Inflammatory macrophage treated with lipopolysaccharide for 1 hour (primary cell): ENCODE measurements at places on chromosomes 2 and 18.

GRCh38 chr2:113910967-113911678 lies 21.2 kb downstream of the ACTR3 start:
- DNase-seq, result peak; percentile 67

GRCh38 chr2:200329798-200330197 lies 23.3 kb downstream of the SPATS2L start:
- peak; percentile 39 for DNase-seq

GRCh38 chr2:46298522-46299353 lies 1.5 kb downstream of the EPAS1 start:
- peak; percentile 64 for DNase-seq

DNA sequence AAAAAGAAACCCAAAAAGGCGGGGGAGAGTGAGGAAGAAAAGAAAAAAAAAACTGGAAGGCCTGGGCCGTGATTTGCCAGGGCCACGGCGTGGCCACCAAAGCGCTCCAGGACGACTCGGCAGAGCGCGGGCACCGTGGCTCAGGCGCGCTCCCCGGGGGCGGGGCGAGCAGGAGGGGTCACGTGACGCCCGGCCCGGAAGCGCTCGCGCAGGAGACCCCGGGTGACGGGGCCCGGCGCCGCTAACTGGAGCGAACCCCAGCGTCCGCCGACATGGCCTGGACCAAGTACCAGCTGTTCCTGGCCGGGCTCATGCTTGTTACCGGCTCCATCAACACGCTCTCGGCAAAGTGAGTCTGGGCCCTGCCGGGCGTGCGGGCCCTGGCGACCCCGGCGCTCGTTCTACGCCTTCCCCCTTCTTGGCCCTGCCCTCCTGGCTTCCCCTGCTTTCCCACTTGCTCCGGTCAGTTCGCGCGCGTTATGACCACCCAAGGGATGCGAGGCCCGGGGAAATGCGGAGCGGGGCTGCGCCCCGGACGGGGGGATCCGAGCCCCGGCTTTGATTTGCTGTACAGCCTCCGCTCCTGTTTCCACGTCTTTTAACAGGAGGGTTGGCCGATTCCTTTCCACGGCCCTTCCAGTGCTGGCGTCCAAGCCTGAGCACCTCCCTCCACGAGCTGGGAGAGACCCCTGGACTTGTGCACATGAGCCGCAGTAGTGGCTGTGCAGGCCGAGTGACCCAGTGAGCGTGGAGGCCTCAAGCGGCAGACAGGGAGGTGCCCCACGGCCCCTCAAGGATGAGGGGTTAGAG lies at the start of gene SLC35F6:
Gene SLC35F6 (plus strand): TSS at position 207 of the 810 bp plus-strand sequence. CDS start 66 bp downstream, at position 273.
- DNase-seq, result peak; percentile 75

GRCh38 chr2:950080-950966 lies at the start of gene SNTG2:
TSS of gene SNTG2 (plus strand) at chr2:950849. CDS start at chr2:950997, 148 bp downstream.
- no peak for DNase-seq

DNA sequence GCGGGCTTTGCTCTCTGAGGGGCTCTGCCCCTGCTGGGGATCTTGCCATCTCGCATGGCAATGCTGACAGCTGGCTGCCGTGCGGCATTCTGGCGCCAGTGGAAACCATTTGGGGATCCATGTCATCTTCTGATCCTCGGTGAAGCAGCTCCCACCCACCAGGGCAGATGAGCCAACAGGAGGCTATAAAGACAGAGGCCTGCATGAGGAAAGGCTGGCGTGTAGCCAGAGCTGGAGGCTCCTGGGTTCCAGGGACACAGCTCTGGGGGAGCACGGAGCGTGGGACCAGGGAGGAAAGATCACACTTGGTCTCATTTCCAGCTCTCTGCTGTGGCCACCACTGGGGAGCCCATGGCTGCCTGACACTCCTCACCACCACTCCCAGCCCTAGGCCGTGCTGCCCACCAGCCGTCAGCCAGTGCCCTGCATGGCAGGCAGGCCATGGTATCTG lies 145.8 kb downstream of the ZFP36L2 start:
- no peak for DNase-seq

GRCh38 chr18:26271917-26272549 lies 45.8 kb downstream of the TAF4B start:
- no peak for DNase-seq

DNA sequence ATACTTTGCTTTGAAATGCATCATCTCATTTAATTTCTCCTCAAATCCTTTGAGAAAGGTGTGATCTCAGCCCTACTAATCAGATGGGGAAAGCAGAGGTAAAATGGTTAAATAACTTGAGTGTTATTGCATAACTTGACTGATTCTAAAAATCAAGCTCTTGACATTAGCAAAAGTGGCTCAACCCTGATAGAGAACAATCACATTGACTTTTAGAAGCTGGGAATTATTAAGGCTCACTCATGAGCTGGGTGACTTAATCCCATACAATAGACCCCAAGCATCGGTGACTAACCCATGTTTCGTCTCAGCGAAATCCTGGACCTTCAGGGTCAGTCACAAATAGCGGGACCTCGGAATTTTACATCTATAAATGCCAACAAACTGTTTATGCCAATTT lies 378.9 kb downstream of the NBAS start:
- DNase-seq, result no peak

DNA sequence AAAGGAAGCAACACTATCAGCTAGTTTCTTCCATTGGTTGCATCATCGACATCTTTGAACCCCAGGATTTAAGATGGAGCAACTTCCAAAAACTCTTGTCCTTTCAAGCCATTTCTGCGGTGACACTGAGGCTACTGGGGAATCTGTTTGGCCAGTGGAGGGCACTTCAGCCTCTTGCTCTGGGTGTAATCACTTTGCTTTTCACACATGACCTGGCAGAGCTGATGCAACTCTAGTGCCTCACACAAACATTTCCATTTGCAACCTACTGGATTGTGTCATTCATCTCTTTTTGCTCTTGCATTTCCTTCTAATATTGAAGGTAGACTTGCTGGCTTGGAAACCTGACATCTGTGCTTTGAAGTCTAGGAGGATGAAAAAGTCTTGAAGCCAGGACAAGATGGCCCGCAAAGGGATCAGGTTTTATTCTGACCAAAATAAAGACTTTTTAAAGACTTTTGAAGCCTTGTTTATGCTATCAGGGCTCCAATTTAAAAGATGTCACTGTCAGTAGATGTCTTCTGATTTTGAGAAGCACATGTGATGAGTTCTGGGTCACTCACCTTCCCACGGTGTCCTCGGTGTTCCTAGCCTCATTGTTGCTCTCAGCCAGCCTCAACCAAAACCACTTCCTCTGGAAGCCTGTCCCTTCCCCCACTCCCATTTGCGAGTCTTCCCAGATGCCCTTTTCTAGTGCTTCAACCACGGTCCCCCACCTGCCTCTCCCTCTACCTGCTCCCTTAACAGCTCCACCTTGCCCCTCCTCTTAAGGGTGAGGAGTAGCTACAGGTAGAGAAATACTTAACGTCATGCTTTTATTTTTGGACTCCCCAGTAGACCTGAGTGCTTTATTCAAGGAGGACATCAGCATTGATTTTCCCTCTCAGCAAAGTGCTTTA lies 69.7 kb upstream of the KCNE4 start:
- DNase-seq, result peak; percentile 67

DNA sequence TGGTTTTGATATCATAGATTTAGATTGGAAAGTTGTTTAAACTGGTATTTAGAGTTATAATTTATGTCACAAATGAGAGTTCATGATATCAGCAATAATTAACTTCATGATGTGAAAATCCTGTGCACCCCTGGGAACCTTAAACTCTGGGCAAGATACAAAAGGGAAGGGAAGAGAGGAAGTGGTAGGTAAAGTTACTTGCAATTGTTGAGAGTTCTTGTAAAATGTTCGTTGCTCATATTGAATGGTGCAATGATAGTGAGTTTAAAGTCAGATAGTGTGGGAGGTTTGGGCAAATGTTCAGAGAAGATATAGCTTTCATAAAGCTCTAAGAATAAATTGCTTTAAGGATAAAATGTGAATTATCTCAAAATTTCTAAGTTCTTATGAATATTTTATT lies 75.4 kb downstream of the SP110 start:
- DNase-seq, result peak; percentile 59

- no peak for DNase-seq
Observed at GRCh38 chr18:25348386-25349130, 3.4 kb downstream of the ZNF521 start.

DNA sequence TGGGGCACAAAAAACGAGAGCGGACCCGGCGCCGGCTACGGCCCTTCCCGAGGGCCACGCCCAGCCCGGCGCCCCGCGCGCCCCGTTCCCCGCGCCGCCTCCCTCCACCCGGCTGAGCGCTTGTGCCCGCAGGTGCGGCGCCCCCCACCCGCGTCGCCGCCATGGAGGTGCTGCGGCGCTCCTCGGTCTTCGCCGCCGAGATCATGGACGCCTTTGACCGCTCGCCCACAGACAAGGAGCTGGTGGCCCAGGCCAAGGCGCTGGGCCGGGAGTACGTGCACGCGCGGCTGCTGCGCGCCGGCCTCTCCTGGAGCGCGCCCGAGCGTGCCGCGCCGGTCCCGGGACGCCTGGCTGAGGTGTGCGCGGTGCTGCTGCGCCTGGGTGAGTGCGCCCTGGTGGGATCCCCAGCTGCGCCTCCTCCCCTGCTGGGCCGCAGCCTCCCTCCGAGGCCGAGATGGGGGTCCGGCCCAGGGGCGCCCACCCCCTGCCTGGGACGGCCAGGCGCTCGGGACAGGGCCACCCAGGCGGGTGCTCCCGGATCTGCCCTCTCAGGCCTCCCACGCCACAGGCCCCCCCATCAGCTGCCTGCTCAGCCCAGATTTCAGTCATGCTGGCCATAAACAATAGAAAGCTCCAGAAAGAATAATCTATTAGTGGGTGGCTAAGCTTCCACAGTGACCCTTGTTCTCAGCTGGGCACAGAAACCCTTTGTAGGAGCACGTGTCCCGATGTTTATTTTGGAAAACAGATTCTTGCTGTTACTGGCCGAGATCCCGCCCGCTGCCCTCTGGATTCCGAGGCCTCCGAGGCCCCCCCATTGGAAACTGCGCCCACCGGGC lies 997 bp downstream of the BOK start:
- no peak for DNase-seq

GRCh38 chr2:196131384-196131937 lies 39.9 kb downstream of the STK17B start:
- DNase-seq, result peak; percentile 62

GRCh38 chr2:114192362-114192761 lies 250.1 kb upstream of the DPP10 start:
- DNase-seq, result no peak

- DNase-seq, result no peak
Observed at GRCh38 chr2:74497777-74498499, 1.5 kb downstream of the LBX2 start.
